Kasumi-1 (cell line): ENCODE measurements at places on chromosomes 16 and 17.

DNA sequence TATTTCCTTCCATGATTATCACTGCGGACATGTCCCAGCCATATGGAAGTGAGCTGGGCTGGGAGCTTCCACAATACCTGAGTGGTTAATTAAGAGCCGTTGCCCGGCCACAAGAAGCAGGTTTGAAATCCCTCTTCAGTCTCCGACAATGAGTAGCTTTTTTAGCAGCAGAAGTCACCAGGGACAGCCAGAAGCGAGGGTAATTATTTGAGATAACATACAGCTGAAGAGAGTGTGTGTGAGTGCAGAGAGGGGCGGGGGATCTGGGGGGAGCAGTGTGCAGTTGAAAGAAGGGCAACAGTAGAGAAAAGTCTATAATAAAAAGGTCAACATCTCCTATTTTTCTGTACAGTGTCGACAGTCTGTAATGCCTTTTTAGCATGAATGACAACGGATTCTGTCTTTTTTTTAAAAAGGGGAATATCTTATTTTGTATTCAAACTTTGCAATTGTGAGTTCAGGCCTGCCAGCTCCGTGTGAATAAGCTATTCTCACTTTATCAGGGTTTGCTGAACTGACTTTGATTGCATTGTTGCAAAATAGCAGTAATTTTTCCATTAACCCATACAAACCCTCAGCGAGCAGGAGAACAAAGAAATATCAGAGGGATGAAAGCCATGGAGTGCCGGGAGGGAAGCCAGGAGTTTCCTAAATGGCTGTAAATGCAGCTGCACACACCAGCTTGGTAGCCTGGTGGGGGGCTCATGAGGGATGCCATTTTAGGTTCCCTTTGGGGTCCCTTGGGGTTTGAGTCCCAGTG lies 220.3 kb upstream of the IRX3 start:
- DNase-seq: no peak

DNA sequence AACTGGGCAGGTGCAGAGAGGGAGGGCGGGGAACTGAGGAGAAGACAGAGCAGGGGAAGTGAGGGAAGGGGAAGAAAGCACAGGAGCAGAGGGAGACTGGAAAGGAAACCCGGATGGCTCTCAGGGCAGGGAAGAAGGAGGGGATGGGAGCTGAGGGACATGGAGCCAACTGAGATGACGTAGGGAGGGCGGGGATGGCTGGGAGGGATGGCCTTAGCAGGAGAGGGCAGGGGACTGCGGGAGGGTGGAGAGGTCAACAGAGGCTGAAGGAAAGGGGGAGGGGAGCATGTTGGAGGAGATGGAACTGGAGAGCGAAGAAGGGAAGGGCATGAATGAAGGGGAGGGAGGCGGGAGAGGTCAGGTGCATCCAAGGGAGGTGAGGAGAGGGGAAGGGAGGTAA lies 81.9 kb downstream of the KCNJ12 start:
- DNase-seq: no peak

- peak; percentile 8 for DNase-seq
Measured at GRCh38 chr16:85798901-85799496, 345 bp downstream of the EMC8 start.

- DNase-seq: no peak
Measured at GRCh38 chr17:80064696-80065095, 28.3 kb downstream of the CCDC40 start.

DNA sequence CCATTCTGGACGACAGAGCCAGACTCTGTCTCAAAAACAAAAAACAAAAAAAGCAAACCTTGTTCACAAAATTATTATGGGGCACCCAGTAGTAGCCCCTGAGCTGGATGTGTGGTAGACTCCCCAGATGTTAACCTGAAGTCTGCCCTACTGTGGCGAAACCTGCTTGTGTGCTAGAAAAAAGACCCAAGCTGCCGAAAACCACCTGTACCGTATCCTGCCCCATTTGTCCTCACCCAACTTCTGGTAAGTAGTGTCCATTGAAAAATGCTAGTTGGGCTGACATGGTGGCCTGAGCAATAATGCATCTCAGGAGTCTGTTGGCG lies 9.1 kb downstream of the RMI2 start:
- DNase-seq: no peak

DNA sequence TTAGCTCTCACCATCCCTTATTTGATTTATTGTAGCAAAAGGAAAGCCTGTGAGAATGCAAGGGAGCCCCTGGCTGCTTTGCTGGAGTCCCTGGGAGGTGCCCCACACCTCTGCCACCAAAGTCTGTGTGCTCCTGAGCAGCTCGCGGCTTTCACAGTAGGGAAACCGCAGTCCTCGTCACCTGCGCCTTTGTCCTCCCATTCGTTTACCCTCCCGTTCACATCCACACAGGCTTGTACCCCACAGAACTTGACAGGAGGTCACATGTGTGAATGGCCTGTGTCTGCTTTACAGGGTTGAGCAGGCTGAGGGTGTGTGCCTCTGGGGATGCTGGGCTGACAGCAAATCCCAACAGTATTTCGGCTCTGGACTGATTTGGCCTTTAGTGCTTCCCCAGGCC lies 152.5 kb downstream of the LGALS9B start:
- DNase-seq: no peak

DNA sequence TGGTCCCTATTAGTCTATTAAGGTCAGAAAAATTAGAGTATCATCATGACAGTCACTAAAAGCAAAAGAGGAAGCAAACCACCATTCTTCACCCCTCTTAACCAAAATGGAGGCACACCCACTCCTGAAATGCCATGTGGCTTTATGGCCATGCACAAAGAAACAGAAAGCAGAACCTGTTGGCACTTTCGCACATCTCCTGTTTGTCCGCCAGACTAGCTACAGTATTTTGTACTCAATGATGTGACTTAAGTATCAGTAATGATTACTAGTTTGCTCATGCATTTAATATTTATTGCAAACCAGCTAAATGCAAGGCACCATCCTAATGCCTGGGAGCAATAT lies 70.2 kb upstream of the GNAO1 start:
- DNase-seq: no peak

DNA sequence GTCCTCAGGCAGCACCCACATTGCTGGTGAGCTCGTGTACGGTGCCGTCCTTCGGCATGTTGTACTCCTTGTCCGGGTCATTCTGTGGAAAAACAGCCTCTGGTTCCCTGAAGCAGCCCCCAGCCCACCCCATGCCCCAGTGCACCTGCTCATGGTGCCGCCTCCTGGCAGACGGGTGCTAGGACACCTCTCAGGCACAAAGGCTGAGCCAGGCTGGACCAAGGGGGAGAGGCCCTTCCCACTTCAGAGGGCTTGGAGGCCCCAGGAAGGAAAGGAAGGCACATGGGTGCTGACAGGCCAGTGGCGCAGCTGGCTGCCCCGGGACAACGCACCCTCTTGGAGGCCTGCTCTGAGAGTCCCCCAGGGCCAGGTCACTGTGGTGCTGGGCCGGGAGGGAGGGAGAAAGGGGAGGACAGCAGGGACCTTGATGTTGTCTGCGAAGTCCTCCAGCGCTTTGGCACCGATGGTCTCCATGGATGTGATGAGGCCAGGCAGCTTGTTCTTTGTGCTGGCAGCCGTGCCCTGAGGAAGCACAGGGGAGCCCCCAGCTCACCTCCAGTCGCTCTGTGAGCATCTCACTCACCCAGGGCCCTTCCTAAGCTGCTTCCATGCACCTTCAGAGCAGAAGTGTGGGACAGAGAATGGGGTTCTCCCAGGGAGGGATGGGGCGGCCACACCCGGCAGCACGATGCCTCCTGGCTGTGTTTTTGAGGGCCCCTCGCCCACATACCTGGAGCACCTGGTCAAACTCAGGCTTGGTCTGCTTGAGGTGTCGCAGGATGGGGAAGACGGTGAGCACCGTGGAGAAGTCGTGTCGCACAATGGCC lies 9.3 kb downstream of the ZACN start:
- no peak for DNase-seq

- DNase-seq: no peak
Measured at GRCh38 chr17:64439956-64440355, 9.0 kb upstream of the MILR1 start.

DNA sequence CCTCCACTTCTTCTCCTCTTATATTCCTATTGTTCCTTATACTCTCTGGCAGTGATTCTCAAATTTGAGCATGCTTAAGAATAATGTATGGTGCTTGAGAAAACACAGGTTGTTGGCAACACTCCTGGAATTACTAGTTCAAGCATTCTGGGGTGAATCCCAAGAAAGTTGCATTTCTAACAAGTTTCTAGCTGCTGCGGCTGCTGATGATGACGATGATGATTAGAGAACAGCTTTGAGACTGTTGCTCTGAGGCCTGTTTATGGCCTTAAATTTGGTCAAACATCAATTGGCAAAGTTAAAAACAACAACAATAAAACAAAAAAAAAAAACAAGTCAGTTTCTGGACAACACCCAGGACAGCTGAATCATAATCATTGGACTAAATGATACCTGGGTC lies 961.9 kb downstream of the CDH11 start:
- no peak for DNase-seq

GRCh38 chr16:80591071-80591915 lies 50.5 kb downstream of the DYNLRB2 start:
- no peak for DNase-seq

- peak; percentile 67 for DNase-seq
Measured at GRCh38 chr17:81459224-81459623, 53.4 kb downstream of the ACTG1 start.

- no peak for DNase-seq
Measured at GRCh38 chr17:792277-792676, 10.1 kb downstream of the MRM3 start.

- DNase-seq: no peak
Measured at GRCh38 chr16:86022381-86022960, 123.5 kb downstream of the IRF8 start.

GRCh38 chr16:24516900-24517669 lies 22.3 kb upstream of the RBBP6 start:
- peak; percentile 58 for DNase-seq

- DNase-seq: no peak
Measured at GRCh38 chr17:62619417-62620155, 7.9 kb upstream of the MRC2 start.

DNA sequence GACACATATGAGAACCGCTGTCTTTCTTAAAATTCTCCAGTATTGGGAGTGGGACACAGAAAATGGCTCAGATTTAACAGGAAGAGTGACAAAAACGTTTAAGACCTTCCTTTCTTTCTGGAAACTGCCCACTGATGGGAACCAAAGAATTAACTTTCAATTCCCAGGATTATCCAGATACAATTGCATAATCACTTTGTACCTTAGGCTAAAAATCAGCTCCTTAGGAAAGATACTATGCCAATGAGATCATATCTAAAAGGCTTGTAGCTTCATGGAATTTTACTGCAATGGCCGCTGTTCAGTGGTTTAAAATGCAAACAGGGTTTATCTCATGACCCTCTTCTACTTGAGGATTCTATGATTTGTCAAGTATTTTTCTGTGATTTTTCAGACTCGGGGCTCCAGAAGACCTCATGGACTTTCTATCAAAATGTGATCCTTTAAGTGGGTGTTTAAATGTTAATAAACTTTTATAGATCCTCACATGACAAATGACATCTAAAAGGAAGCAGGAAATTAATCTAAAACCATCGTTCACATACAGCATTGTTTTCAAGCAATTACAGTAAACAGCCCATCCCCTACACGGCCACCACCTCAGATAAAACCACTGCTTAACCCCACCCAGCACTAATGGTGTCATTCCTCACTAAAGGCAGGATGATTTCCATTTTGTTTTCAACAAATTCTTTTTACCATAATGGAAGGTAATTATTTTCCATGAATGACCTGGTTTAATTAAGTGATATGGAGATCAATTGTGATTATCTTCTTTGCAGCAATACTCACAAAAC lies 31.6 kb upstream of the ERN1 start:
- DNase-seq: no peak

- DNase-seq: no peak
Measured at GRCh38 chr16:69115361-69115760, 9.9 kb downstream of the HAS3 start.

DNA sequence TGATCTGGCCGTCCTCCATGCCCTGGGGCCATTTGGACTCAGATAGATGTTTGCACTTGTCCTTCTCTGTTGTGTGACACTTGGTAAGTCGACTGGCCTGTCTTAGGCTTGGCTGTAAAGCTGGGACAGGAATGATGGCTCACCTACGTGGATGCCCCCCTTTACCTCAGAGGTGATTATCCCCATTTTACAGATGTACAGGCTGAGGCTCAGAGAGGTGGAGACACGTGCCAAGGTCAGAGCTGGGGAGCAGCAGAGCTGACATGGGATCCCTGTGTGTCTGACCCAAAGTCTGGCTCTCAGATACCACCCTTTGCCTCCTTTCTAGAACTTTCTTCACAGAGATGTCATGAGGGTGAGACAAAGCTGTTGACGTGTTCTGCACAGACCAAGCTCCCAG lies 71.3 kb upstream of the CIBAR2 start:
- no peak for DNase-seq

- DNase-seq: no peak
Measured at GRCh38 chr17:14310605-14311004, 9.7 kb downstream of the HS3ST3B1 start.

GRCh38 chr17:78082988-78083387 lies 45.6 kb downstream of the TMC6 start:
- no peak for DNase-seq
